ENCODE measurements at places on chromosomes 3 and 15. TPM values are rescaled to one million over a fixed set of nuclear protein-coding genes. Genes with fewer than 3 reads are reported as not detected.

- DNase-seq = no peak
These were observed 520.1 kb downstream of the NTRK3 start for GRCh38 chr15:87736401-87736800.

GRCh38 chr3:12990306-12990705 is 82.9 kb downstream of the IQSEC1 start:
- DNase-seq = no peak

DNA sequence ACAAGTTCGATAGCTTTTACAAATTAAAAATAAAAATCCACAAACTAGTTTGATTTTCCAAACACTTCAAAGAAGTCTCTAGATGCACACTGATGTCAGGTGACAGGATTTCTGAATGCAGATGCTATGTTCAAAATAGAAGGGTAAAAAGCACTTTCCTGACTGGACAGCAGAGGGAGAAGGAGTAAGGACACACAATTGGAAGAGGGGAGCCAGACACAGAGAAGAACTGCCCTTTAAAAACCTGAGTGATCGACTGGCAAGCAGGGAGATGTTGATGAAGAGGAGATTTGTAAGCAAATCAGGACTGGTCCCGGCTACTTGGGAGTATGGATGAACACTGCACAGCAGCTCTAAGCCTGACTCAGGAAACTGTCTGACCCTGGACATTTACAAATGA is 612.8 kb downstream of the MAGI1 start:
- no peak for DNase-seq

- DNase-seq = no peak
These were observed 35.2 kb downstream of the SRPRB start for GRCh38 chr3:133840767-133841166.

Gene CLDN16
- total RNA-seq = not detected

DNA sequence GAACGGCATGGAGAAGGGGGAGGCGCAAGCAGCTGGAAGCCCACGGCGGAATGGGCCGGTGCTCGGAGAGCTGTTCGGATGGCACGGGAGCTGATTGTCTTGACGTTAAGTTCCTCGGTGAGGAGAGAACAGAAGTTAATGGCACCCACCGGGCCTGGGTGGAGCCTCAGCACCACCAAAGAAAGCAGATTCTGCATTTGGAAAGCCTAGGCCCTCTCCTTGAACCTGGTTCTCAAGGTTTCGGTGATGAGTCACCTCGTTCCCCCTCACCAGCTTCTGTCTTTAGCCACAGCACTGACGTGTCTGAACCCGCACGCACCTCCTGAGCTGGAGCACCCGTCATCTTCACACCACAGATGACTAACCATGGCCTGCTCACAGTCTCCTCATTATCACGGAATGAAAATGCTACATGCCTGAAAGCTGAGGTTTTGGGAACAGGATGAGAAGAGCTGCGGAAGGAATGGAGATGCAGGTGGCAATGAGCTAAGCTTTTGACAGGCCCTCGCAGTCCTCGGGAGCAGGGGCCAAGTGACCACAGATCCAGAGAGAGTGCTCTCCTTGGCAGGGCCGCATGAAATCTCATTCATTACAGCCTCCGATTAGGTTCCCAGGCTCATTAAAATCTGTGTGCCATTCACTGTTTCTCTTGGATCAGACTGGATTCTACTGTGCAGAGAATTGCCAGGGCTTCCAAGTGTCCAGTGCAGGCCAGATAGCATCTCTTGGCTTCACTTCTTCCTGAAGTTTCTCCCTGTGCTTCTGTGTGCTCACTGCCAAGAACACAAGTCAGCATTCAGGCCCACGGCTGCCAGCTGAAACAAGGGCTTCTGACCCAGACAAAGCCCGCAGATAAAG is 96.3 kb upstream of the DLG1 start:
- DNase-seq = peak; percentile 100

Gene THRB
- not detected for total RNA-seq

- DNase-seq = no peak
These were observed 175.4 kb downstream of the MBNL1 start for GRCh38 chr3:152444029-152444641.

Gene BSN
- total RNA-seq = 0.23 TPM

DNA sequence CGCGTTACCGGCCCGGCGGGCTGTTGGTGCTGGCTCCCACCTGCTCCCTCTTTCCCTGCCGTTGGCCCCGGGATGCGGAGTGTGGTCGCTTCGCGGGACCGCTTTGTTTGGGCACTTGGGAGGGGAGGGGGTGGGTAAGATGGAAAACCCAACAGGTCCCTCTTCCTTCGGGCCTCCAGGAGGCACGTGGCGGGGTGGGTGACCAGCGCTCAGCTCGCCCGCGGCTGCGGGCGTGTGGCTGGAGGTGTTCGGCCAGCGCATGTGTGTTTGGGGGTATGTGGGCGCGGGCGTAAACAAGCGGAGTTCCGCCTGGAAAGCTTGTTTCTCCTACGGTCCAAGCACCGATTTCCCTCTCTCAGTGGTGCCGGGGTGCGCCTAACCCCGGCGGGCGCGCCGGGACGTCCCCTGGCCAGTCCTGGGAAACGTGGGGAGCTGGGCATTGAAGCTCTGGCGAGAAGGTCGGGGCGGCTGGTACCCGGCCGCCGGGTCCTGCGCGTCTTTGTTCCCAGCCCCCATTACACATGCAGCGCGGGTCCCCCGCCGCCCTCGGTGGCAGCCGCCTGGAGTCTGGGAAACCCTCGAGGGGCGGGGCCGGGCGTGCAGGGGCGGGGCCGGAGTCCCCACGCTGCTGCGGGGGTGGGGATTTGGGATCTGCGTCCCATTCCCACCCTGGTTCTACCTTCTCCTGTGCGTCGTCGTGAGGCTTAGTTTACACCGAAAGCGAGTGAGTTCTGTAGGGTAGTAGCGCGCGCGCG is 1.4 kb downstream of the ACVR2B start:
- DNase-seq = peak; percentile 31

Gene C3orf52
- total RNA-seq = 2.4 TPM

Gene CRYGS
- total RNA-seq = 0.66 TPM

Measured in MG63 (cell line).